NCI-H1694 (cell line): ENCODE measurements at places on chromosomes 3 and 15.

- no peak for DNase-seq
Measured at GRCh38 chr15:67091071-67091979, 25.9 kb downstream of the SMAD3 start.

DNA sequence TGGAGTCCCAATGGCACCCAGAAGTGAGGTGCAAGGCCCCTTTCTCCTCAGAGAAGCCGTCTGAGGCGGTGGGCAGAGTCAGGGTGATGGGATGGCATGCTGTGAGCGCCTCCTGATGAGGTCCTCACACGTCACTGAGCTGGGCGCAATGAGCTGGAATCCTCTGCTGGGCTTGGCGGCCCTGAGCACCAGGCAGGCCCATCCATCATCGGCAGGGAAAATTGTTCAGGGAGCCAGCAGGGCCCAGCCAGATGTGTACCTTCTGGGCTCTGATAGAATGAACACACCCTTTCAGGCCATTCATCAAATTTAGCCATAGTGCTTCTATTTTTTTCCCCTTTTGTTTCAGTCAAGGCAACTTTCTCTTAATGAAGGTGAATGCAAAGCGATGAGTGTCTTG lies 43.7 kb downstream of the FAM3D start:
- no peak for DNase-seq

DNA sequence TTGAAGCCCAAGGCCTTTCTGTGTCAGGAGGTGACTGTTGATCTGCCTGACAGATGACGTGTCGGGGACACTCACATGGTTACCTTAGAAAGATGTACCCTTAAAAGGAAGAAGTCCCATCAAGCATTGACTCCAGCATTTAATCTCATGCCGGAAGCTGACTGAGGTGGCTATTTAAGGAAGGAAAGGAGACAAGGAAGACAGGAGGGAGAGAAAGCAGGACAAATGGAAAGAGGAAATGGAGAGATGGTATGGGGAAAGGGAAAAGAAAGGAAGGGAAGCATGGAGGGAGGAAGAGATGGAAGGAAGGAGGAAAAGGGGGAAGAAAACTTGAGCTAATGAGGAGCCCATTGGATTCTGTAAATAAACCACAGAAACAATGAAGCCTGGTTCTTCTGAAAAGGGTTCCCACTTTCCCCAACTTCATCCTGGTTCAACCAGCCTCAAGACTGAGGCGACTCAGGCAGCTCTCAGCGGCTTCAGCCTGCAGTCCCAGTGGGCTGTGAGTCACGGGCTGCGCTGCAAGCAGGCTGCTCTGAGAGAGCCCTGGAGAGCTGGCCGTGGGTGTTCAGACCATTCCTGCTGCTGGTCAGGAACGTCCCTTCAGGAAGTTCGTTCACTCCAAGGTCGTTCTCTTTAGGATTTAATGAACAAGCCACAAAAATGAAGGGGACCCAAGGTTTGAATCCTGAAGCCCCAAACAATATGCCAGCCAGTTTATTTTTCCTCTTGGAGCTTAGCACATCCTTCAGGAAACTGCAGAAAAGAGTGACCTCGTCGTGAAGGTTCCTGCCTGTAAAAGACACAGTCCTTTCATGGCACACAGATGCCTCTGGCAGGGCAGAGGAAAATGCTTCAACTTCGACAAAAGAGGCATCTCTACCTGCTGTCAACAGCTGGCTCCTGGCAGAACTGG lies 69.6 kb upstream of the THBS1 start:
- DNase-seq, result no peak

DNA sequence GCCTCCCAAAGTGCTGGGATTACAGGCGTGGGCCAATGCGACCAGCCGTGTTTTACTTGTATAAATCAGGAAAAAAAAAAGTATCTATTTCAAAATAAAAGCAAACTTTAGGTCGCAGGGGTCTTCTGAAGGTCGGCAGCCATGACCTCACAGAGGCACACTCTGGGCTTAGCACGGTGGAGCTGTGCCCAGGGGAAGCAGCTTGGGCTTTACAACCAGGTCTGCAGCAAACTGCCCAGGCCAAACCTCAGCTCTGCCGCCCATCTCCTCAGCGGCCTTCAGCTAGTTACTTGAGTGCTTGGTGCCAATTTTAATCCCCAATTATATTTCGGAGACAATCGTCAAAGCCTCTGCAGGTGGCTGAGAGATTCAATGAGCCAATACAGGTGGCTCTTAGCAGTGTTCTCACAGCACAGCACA lies 30.1 kb downstream of the ZDHHC19 start:
- DNase-seq, result no peak

GRCh38 chr3:15808679-15809310 lies 11.0 kb upstream of the ANKRD28 start:
- DNase-seq, result no peak

DNA sequence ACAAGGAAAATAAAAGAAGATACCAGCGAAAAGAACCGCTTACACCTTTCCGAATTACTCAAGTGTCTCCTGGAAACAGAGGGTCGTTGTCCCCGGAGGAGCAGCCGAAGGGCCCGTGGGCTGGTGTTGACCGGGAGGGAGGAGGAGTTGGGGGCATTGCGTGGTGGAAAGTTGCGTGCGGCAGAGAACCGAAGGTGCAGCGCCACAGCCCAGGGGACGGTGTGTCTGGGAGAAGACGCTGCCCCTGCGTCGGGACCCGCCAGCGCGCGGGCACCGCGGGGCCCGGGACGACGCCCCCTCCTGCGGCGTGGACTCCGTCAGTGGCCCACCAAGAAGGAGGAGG lies 325 bp downstream of the ALCAM start:
- DNase-seq, result no peak

GRCh38 chr3:100533176-100533575 lies 40.8 kb downstream of the TMEM45A start:
- no peak for DNase-seq

- no peak for DNase-seq
Measured at GRCh38 chr15:59537403-59537802, 74.2 kb upstream of the GCNT3 start.

- DNase-seq, result no peak
Measured at GRCh38 chr3:122390665-122391064, 6.7 kb downstream of the FAM162A start.
